ENCODE measurements at places on chromosomes 4 and X.

DNA sequence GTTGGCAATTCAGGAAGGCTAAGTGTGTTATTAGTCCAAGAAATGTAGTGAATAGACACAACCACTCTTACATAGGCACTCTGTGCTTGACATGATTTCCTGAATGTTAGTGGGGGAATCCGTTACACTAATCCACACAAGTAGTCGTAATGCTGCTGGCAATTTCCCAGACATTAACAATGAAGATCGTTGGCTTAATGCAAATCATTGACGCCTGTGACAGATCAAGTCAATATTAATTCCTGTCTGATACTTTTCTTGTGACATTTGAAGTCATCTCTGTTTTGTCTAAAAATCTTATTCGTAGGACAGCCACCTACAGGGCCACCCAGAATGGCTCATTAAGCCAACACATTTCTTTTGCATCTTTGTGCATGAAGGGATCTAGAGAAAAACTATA is 939.1 kb upstream of the FTHL17 start:
- no peak for DNase-seq

- no peak for DNase-seq
Observed at GRCh38 chr4:152663203-152664066, 16.4 kb downstream of the TMEM154 start.

DNA sequence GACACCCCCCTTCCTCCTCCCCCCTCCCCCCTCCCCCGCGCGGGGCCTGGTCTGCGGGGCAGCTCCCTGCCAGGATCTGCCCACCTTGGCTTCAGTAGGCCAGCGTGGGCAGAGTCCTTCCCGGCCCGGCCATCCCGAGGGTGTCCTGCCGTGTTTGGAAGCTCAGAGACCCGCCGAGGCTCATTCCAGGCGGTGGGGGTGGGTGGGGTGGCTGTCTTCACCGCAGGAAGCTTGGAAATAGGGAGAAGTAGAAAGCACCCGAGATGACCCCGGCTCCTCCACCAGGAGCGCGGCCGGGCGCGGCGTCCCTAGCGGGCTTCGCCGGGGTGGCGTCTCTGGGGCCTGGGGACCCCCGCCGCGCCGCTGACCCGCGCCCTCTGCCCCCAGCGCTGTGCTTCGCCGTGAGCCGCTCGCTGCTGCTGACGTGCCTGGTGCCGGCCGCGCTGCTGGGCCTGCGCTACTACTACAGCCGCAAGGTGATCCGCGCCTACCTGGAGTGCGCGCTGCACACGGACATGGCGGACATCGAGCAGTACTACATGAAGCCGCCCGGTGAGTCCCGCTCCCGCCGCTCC is 1.6 kb downstream of the NAT8L start:
- DNase-seq = no peak

- DNase-seq = no peak
Observed at GRCh38 chrX:55149242-55149641, 60.4 kb downstream of the PAGE2 start.

GRCh38 chr4:177064116-177064515 is 245.6 kb upstream of the NEIL3 start:
- DNase-seq = no peak

GRCh38 chr4:151486168-151486567 is 77.2 kb downstream of the FHIP1A start:
- DNase-seq = no peak

DNA sequence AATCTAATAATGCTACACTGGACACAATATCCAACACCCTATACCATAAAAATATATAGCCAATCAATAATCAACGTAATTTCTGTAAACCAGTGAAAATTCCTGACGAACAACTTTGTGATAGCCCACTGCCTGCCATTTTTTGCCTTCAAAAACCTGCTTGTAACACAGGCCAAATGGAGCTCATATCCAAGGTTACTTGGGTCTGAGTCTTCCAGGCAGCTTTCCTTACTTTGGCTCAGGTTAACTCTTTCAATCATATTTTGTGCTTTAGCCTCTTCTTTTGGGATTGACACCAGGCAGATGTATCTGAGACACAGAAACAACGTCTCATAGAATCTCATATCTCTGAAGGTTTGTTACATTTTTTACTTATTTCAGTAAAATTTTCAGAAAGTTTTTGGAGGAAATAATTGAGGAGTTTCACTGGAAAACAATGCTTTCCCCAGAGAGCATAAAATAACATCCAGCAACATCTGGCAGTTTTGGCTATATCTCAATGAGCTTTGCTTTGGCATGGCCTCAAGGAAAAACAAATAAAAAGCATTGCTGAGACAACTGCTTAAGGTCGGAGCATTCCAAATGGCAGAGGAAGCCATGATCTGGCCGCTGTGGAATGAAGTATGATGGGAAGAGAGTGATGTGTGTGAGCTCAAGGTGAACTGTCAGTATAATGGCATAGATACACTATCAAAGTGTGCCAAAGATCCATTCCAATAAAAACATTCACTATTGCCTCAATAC is 162.9 kb upstream of the SPIN4 start:
- DNase-seq = no peak

DNA sequence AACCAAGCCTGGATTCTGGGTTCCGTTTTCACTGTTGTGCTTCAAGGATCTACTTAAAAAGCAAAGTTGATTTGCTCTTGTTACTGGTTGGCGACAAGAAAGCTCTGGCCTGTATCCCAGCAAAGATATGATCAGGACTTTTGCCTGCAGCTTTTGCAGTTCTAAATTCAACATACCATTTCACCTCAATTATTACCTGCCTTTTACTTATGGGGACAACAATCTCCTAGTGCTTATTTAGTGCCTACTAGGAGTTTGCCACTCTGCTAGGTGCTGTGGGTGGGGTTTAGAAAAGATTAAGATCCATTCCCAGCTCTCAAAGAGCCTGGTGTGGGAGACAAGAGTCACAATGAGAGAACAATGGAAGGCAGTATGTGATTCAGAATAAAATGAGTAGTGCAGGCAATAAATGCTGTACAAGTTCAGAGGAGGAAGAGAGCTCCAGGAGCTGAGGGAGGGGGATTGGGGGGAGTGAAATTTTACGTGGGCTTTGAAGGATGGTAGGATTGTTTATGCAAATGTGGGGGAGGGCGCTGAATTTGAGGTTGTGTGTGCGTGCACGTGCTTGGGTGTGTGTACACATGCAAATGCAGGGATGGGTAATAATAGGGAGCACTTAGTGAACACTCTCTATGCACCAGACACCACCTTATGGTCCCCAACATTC is 5.0 kb upstream of the TMEM164 start:
- DNase-seq = no peak

GRCh38 chr4:5755161-5755560 is 44.2 kb downstream of the EVC start:
- no peak for DNase-seq

- no peak for DNase-seq
Observed at GRCh38 chr4:89119166-89119565, 7.8 kb downstream of the TIGD2 start.

DNA sequence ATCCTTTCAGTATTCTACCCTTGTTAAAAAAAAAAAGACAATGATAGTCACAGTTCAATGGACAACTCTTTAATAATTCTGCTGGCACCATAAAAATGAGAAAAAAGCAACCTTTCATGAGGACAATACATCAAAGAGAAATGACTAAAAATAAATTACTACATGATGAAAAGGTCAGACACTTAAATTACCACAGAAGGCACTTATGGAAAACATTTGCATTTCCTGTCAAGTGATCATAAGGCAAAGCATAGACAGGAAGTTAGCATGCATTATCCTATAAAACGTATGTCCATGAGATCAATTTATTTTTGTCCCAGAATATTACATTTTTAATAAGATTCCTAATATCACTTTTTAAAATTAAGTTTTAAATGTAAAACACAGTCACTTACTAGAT is 303.8 kb downstream of the SPOCK3 start:
- no peak for DNase-seq
